Stimulated activated CD4-positive, alpha-beta T cell treated with anti-CD3 and anti-CD28 coated beads, Interleukin-4, amount 100 ng/mL, for 24 hours (primary cell): ENCODE measurements at places on chromosomes 7 and 10.

DNA sequence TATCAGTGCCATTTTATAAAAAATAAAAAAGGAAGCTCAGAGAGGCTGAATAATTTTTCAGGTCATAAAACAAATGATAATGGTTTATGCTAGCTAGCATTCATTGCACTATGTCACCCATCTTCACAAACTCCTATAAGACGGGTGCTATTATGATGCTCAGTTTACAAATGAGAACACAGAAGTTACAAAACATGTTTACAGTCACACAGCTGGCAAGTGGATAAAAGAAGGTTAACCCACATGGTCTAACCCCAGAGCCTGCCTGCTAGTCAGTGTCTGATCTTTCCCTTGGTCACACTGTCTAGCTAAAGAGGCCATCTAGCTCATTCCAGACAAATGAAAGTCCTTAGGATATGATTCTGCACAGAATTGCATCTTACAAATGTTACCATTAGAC is 39.4 kb downstream of the SLC16A9 start:
- DNase-seq = no peak

DNA sequence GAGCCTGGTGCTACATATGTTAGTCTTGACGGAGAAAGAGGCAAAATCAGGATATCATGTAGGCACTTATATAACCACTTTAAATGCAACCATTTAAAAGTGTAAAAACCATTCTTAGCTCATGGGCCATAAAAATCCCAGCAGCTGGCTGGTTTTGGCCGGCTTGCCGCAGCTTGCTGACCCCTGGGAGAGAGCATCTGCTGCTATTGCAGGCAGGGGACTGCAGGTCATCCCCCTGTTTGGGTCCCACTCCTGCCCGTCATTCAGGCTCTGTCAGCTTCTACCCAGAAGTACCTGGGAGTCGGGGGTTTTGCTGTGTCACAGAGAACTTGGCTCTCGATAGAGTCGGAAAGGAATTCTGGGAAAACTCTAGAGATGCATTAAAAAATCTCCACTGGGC is 187.4 kb downstream of the CUX1 start:
- DNase-seq = no peak

DNA sequence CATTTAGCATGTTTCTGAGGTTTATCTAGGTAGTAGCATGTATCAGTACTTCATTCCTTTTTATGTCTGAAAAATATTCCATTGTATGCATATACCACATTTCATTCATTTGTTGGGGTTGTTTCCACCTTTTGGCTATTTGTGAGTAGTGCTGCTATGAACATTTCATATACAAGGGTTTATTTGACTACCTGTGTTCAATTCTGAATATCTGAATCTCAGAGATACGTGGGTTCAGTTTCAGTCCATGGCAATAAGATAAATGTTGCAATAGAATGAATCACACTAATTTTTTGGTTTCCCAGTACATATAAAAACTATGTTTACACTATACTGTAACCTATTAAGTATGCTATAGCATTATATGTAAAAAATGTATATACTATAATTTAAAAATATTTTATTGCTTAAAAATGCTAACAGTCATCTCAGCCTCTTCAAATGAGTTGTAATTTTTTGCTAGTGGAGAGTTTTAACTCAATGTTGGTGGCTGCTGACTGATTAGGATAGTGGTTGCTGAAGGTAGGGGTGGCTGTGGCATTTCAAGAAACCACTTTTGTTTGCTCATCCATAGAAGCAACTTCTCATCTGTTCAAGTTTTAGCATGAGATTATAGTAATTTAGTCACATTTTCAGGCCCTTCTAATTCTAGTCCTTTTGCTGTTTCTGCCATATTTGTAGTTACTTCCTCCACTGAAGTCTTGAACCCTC is 13.9 kb downstream of the PLEKHA1 start:
- DNase-seq = peak; percentile 33

DNA sequence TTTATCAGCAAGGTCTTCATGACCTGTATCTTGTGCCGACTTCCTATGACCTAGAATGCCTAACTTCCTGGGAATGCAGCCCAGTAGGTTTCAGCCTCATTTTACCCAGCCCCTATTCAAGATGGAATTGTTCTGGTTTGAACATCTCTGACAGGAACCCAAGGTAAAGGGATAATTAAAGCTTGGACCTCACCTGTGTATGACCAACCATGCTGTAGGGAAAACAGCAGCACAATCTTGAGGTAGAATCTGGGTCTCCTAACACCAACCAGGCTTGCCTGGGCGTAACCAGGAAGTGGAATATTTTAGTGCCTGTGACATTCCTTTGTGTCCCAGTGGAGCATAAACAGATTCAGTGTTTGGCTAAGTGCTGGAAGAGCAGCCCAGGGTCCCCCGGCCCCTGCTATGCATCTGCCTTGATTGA is 94.1 kb downstream of the PFKFB3 start:
- no peak for DNase-seq

GRCh38 chr7:35430547-35431153 is 176.8 kb upstream of the TBX20 start:
- no peak for DNase-seq

DNA sequence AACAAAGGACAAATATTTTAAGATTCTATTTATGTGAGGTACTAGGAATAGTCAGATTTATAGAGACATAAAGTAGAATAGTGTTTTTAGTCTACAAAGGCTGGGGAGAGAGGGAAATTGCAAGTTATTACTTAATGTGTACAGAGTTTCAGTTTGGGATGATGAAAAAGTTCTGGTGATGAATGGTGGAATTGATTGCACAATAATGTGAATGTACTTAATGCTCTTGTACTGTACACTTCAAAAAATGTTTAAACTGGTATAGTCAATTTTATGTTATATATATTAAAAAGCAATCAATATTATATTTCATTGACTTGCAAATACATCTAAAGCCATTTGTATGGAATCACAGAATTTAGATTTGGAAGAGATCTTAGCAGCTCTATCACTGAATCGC is 213.4 kb downstream of the PPP1R3A start:
- DNase-seq = no peak

DNA sequence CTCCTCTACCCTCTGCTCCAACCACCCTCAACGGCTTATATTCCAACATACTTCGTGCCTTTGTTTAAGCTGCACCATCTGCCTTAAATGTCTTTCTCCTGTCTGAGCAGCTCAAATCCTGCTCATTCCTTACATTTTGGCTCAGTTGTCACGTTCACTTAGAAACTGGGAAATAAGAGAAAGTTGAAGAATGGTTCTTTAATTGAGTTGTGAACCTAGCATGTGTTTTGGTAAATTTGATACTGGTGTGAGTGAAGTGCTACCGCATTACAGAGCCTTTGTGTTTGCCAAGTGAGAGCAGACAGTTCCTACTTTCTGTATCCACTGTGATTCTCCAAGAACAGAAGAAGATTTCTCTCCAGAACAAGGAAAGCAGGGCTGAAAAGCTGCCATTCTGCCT is 54.3 kb downstream of the EPDR1 start:
- no peak for DNase-seq
